Hematopoietic multipotent progenitor cell treated with erythropoietin and hydrocortisone succinate and interleukin-3 and kit ligand, for 4 days (in vitro differentiated cells): ENCODE measurements at places on chromosomes 2 and 18.

DNA sequence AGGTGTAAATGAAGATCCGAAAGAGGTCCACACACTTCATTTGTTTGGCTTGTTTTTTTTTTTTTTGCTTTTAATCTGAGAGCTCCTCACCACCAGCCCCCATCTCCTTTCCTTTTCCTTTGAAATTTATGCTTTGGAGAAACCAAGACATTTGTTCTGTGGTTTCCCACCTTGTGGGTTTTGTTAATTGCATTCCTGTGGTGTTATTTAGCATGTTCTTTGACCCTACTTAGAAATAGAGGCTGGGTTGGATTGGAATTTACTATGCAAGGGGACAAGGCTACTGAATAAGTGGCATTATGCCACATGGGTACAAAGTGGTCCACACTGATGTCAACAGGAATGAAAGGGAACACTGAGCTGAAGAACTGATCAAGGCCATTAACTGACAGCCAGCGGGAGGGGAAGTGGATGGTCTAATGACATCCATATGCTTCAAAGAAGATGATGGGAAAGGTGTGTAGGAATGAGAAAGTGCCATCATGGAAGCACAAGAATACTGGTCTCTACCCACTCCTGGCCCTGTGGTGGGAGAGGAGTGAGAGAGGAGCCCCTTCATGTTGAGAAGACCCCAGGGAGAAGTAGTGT, 8.9 kb downstream of the CCL20 start:
- DNase-seq = no peak

- DNase-seq = no peak
Observed at GRCh38 chr2:233718552-233718951, at the start of gene UGT1A4. TSS of gene UGT1A4 (plus strand) at chr2:233718736. CDS start at chr2:233718821, 85 bp downstream.

GRCh38 chr2:14743861-14744260, 111.3 kb downstream of the LRATD1 start:
- DNase-seq = no peak

DNA sequence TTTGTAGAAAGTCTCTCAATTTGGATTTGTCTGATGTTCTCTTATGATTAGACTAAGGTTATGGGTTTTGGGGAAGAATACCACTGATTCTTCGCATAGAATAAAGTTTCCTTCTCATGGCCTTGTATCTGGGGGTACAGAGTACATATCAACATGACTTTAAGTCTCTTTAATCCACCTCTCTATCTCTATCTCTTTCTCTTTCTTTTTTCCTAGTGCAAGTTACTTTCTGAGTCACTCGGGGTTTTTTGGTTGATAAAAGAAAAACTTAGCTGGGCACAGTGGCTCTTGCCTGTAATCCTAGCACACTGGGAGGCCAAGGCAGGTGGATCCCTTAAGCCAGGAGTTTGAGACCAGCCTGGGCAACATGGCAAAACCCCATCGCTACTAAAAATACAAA, 100.1 kb upstream of the MAP4K3 start:
- no peak for DNase-seq

DNA sequence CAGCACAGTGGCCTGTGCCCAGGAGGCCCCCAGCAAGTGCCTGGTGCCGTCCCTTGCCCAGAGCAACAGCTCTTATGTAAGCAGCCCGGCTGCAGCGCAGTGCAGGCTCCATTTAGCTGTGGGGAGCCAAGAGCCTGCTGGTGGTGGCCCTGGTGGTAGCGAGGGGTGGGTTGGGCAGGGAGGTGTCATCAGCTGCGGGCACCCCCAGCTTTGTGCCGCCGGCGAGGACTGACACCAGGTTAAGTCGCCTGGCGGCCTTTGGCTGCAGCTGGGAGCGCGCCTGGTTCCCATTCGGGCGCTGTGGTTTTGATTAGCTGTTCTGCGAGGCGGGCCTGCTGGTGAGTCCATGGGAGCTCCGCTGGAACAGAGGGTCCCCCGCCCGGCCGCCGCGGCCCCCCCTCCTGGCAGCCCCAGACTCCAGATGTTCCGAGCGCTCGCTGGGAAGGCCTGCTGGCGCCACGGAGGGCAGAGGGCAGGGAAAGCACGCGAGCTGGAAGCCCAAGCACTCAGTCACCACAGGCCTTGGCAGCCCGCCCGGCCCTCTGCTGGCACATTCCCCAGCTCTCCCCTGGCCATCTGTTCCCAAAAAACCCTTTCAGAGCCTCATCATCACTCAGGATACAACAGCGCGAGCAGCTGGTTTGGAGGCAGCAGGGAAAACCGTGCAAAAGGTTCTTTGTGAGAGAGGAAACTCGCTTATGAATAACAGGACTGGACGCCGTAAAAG, 18.4 kb downstream of the ATOH8 start:
- peak; percentile 79 for DNase-seq
